Activated CD8-positive, alpha-beta memory T cell treated with anti-CD3 and anti-CD28 coated beads, Interleukin-2, amount 10 ng/mL, durations not matched to agents 7 days and 5 days (primary cell): ENCODE measurements at places on chromosomes 5 and 9.

DNA sequence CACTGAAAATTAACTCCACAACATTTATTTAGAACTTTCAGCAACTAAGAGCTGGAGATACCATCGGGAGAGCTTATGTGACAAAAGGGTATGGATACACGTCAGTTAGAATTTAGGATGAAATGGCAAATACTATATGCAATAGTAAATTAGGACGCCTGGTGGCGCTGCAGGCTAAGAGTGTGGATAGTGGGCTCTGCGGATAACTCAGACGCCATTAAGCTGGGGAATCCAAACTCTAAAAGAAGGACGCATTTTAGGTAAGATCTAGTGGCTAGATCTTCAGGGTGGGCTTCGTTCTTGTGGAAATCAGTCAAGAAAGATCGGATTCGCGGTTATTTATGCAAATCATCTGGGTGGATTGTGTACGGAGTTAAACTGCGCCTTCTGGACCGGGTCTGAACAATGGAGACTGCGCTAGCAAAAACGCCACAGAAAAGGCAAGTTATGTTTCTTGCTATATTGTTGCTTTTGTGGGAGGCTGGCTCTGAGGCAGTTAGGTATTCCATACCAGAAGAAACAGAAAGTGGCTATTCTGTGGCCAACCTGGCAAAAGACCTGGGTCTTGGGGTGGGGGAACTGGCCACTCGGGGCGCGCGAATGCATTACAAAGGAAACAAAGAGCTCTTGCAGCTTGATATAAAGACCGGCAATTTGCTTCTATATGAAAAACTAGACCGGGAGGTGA lies at the start of gene PCDHB5:
Gene PCDHB5 (plus strand): TSS at position 177 of the 688 bp plus-strand sequence. CDS start 229 bp downstream, at position 406.
- DNase-seq, result no peak

DNA sequence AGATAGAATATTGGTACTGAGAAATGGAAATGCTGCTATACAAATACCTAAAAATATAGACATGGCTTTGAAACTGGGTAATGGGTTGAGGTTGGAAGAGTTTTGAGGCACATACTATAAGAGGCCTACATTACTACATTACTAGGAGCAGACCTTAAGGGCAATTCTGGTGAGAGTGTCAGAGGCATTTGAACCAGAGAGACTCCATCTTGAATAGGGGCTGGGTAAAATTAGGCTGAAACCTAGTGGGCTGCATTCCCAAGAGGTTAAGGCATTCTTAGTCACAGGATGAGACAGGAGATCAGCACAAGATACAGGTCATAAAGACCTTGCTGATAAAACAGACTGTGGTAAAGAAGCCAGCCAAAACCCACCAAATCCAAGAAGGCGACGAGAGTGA lies 104.6 kb upstream of the ADRA1B start:
- no peak for DNase-seq

- DNase-seq, result no peak
Measured at GRCh38 chr9:128164307-128164885, 4.3 kb downstream of the BBLN start.

DNA sequence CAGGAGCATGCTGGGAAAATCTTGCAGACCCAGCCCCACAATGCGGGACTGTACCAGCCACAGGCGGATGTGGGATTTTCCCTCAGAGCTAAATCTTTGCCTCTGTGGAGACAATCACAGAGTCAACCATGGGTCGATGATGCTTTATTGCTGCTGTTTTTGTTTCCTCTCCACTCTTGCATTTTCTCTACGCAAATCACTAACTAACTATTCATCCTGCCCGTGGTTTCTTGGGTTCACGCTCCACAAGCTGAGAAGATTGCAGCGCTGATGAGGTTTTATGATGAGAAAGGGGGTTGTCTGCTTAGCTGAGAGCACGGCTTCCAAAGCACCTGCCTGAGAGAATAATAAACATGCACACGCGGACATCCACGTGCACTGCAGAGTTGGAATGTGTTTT lies 500.2 kb upstream of the ADAMTS16 start:
- no peak for DNase-seq

- no peak for DNase-seq
Measured at GRCh38 chr5:1415059-1415425, 30.2 kb downstream of the SLC6A3 start.

GRCh38 chr5:150780187-150780692 lies 1.7 kb downstream of the SMIM3 start:
- DNase-seq, result peak; percentile 80

DNA sequence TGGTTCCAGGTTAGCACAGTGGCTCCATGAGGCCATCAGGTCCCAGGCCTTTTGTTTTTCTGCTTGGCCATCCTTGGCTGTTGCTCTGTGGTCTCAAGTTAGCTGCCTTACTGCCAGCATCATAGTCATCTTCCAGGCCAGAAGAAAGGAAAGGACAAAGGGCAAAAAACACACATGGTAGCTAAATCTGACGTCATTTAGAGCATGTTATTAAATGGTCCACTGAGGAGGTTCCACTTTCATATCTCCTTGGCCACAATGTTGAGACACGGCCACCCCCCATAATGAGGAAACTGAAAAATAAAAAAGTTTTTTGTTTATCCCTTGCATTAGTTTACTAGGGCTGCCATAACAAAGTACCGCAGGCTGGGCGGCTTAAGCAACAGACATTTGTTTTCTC lies 106.4 kb upstream of the NIPBL start:
- DNase-seq, result no peak

DNA sequence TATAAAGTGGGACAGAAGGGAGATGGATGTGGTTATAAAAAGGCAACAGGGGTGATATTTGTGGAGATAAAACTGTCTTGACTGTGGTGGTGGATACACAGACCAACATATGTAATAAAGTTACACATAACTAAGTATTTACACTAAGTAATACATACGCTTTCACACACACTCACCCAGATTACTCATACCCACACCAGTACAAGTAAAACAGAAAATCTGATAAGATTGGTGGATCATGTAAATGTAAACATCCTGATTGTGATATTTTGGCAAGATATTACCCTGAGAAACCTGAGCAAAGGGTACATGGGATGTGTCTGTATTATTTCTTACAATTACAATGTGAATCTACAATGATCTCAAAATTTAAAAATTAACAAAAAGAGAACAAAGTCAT lies 53.3 kb upstream of the SLIT3 start:
- DNase-seq, result no peak

DNA sequence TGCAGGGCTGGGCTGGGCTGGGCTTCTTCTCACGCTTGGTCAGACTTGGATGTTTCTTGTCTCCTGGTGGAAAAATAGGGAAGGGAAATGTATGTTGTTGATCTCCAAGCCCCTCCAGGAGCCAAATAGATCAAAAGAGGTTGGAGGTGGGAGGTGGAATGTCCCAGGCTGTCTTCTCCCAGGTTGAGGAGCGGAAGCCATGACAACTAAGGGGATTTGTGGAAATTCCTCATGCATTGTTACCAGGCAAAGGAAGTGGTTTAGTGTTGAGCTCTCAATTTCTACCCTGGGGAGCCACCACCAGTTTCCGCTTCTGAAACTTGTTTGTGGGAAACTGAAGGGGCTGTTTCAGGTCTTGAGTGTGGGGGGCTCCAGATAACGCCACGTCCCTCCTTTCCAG lies 79.0 kb downstream of the SPRY4 start:
- no peak for DNase-seq

DNA sequence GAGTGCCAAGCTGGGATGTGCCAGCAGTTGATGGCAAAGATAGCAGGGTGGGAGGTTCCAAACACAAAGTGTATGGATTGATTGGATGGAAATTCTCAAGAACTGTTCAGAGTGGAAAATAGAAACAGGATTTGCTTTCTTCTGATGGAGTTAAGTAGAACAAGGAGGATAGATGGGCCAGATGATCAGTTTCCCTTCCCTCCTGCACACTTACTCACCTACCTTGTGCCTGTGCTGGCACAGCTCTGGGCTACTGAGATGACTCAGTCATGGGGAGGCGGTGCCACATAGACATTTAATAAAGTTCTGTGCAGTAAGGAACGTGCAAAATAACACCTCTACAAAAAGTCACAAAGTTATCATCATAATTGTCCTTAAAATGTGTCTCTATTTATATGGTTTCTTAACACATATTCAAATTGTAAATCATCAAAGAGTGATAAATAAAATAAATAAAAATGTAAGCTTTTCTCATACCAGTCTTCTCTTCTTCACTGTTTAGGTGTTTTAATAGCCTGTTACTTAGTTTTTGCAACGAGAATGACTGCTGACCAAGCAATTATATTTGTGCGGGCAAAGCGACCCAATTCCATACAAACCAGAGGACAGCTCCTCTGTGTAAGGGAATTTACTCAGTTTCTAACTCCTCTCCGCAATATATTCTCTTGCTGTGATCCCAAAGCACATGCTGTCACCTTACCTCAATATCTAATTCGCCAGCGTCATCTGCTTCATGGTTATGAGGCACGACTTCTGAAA lies 12.7 kb downstream of the PTPDC1 start:
- DNase-seq, result no peak

- DNase-seq, result no peak
Measured at GRCh38 chr5:102307232-102307631, 11.1 kb upstream of the SLCO4C1 start.

- DNase-seq, result no peak
Measured at GRCh38 chr5:177491429-177491945, 5.9 kb downstream of the PDLIM7 start.

DNA sequence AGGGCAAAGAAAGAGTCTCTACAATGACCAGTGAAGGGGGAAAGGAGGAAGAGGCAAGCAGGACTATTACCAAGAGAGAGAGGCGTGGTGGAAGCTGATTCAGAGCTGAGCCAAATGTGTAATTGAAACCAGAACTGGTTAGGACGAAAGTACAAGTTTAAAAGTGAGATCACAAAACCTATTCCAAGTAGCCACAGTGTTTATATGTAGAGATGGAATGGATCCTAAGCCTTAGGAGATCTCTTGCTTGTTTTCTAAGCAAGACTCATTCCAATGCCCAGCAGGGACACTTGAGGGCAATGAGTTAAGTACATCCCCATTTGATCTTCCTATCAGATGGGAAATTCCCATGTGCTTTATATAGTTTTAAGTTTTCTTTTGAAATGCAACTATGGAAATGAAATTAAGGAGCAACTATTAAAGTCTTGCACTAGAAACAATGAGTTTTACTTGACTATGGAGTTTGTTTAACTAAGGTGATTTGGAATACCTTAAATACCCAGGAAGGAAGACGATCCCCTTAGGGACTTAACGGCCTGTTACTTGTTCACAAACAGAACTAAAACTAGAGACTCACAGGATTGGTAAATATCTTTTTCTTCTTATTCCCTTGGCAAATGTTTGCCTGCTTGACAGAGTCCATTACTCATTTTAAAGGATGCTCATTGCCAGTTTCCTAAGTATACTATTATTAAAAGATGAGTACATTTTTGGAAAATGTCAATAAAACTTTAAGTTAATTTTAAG lies 51.1 kb upstream of the SNX2 start:
- DNase-seq, result no peak

DNA sequence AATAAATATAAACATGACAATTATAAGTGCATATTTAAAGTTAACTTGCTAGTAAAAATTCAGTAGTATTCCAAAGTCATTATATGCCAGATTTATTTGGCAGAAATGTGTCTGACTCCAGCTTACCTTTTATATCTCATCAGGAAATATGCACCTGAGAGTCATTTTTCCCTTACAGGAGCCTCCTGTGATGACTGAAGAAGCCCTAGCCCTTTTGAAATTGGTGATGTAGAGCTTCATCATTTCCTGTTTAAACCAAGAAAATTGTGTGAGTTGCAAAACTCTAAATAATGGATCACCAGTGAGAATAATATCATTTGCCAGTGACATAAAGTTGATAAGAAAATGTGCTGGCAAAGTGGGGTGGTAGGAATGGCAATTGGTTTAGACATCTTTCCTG lies 42.1 kb upstream of the CTNND2 start:
- DNase-seq, result no peak

DNA sequence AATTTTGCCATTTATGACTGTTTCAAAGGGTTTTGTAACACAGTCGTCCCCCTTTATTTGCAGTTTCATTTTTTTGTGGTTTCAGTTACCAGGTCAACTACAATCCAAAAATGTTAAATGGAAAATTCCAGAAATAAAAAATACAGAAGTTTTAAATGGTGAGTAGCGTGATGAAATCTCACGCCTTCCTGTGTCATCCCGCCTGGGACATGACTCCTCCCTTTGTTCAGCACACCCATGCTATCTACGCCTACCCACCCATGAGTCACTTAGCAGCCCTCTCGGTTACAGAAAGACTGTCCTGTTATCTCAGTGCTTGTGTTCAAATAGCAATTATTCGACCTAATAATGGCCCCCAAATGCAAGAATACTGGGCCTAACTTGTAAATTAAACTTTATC lies 765.3 kb upstream of the ADAMTS16 start:
- DNase-seq, result no peak

DNA sequence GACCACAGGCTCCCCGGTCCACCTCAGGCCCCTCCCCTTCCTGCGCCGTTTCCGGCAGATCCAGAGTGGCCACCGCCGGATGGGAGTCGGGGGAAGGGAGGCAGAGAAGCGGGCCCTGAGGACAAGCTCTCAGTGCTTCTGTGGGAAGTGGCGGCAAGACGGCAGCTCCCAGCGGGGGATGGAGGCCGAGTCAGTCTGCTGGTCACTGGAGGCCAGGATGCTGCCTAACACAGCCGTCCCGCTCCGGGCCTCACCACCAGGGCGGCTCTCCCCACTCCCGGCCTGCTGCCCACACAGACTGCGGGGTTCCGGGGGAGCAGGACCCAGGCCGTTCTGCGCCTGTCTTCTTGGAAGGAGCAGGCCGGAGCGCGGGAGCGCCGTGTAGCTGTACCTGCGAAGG lies 31.4 kb downstream of the FXN start:
- DNase-seq, result no peak

GRCh38 chr5:38018016-38018415 lies 178.2 kb upstream of the GDNF start:
- no peak for DNase-seq

- no peak for DNase-seq
Measured at GRCh38 chr5:164341056-164341619, 835.7 kb downstream of the MAT2B start.

- peak; percentile 54 for DNase-seq
Measured at GRCh38 chr9:111661802-111662521, 557 bp downstream of the GNG10 start.
